ENCODE measurements at places on chromosomes 2 and 18. TPM values are rescaled to one million over a fixed set of nuclear protein-coding genes. Genes with fewer than 3 reads are reported as not detected.

CD8B2 gene
- total RNA-seq, result not detected

DNA sequence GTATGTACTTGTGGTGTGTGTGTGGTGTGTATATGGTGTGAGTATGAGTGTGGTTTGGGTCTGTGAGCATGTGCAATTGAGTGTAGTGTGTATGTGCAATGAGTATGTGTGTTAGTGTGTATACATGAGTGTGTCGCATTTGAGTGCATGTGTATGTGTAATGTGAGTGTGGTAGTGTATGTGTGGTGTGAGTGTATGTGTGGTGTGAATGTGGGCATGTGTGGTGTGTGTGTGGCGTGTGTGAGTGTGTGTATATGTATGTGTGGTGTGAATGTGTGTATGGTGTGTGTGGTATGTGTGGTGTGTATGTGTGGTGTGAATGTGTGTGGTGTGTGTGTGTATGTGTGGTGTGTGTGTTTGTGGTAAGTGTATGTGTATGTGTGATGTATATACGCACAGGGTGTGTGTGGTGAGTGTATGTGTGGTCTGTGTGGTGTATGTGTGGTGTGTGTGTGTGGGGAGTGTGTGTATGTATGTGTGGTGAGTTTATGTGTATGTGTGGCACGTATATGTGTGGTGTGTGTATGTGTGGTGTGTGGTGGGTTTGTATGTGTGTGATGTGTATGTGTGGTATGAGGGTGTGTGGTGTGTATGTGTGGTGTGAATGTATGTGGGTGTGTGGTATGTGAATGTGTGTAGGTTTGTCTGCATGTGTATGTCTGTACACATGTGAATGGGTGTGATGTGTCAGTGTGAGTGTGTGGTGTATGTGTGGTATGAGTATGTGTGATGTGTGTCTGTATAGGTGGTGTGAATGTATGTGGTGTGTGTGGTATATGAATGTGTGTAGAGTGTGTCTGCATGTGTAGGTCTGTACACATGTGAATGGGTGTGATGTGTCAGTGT, 123.4 kb downstream of the DOCK10 start:
- DNase-seq, result no peak

DNA sequence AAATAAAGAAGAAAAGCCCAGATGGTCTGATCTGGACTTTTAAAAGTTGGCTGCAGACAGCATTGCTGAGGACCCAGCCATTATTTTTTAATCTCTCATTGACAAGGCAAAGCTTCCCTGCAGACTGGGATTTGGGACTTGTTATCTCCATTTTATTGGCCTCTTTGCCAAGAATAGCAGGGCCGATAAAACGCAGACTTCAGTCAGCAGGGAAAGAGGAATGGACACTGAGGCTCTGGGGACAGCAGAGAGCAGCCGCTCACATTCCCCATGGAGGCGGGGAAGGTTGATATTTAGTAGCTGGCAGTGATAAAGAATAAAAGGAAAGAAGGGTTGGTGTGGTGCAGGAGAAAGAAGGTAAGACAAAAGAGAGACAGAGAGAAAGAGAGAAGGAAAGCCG, 350.1 kb upstream of the PIK3C3 start:
- no peak for DNase-seq

DNA sequence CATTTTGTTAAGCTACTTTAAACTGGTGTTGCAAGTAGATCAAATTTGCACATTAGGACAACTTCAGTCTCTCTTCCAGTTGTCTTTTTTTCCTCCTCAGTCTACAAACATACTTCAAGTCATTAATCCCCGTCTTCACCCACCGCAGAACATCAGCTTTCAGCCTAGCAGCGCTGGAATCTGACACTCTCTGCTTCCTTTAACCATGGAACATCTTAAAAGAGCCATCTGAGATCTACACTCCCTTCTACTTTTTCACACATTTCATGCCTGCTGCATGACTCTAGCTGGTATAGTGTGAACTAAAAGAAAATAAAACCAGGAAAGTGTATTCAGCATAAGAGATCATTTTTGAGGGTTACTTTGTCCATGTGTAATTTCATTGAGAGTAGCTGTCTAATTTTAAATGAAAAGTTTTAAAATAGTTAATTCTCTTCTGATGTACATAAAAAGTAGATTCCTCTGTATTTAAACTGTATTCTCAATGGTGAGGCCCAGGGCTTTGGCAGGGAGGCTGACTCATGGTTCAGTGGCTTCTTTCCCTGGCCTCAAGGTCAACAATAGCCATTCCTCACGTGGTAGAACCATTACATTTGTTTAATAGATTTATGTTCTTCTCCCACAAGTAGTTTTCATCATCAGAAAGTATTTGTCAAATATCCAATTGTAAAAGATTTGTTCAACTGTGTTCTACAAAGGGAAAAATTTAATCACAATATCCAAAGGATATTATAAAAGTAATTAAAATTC, 16.5 kb downstream of the SGPP2 start:
- DNase-seq, result no peak

DNA sequence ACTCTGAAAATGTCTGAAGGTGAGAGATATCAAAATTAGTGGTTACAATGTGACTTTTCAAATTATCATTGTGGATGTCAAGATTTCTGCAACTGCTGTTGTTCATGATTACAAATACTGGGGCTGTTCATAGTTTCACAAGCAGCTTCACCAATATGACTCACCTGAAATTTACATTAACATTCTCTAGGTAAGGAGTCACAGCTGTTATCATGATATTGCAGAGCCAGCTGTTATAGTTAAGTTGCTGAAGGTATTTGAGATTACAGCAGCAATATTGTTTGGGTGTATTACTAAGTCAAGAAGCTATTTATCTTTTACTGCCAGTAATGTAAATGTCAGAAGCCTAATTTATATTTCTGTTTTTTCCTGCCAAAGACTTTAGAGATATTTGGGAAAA, 140.0 kb downstream of the MC4R start:
- DNase-seq, result peak; percentile 50
